ENCODE measurements at places on chromosomes 3 and 15.

DNA sequence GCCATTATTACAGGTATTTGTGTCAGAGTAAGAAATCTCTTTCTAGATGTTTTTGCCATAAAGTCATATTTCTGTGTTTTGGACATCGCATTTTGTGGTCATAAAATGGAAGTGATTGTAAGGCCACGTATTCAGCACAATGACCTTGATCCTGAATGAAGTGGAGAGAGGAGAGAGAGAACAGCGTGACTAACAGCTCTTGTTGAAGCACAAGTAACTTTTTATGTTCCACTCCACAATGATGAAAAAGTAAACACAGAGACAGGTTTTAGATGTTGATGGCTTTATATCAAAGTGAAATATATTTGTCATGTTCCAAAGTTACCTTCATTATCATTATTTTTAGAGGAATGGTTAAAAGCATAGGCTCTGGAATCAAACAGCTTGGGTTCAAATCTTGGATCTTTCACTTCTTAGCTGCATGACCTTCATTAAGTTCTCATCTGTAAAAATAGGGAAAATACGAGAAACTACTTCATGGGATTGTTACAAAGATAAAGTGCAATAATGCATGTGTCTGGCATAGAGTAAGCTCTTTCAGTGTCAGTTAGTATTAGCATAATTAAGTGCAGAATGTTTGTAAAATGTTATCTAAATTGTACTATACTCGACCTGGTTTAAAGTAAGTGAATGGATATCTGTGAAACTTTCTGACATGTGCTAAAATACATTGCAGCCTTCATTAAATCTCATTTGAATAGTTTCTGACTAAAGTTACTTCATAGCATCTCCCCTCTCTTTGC lies 341.5 kb upstream of the DNAJC19 start:
- no peak for DNase-seq

- no peak for DNase-seq
Observed at GRCh38 chr3:181497358-181497757, 214.4 kb upstream of the SOX2 start.

DNA sequence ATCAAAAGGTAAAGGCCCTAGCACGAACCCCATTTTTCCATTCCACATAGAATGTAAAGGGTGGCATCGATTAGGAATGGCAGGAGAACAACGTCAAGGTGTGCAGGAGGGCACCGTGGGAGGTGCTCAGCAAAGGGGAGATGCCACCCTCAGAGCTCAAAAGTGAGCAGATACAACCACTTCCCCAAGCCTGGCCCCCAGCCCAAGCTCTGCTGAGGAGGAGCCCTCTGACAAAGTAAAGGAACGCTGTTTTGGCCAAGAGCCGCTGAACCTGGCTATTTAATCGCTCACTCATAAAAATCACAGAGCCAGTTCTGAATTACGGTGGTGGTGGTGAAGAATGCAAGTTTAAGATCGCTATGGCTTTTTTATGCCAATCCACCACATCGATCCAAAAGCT lies 12.4 kb downstream of the GNB5 start:
- no peak for DNase-seq

DNA sequence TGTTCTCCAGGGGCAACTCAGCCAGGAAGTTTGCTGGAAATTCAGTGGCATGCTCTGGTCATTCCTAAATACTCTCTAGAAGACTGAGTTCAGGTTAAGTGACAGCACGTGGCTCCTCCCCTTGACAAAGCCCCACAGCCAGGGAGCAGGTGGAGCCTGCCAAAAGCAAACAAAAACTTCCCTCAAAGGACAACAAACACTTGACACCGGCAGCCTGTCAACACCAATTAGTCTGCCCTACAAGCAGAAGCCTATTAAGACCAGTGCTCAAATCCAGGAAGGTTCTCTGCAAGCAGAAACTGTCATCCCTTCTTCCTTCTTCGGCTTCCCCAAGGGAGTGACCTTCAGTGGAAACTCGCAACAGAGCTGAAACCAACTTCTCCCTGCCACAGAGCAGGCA lies 5.0 kb downstream of the MEX3B start:
- DNase-seq = peak; percentile 83

GRCh38 chr3:187807086-187807862 lies 62.0 kb upstream of the BCL6 start:
- DNase-seq = no peak

DNA sequence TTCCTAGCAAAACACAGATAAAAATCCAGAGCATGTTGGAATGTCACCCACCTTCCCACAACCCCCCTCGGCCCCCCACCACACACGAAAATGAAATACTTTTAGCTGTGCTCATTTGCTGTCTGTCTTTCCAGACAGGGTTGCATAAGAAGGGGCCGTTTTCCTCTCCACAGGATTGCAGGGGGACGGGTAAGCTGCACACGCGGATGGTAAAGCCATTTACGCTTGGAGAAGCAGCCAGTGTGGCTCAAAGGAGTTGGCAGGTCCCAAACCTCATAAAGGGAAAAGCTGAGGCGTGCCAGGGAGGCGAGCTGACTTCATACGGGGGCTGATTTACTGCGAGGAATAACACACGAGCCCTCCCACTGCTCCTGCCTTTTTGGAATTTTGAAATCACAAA lies 47.4 kb upstream of the ITGA11 start:
- DNase-seq = no peak

DNA sequence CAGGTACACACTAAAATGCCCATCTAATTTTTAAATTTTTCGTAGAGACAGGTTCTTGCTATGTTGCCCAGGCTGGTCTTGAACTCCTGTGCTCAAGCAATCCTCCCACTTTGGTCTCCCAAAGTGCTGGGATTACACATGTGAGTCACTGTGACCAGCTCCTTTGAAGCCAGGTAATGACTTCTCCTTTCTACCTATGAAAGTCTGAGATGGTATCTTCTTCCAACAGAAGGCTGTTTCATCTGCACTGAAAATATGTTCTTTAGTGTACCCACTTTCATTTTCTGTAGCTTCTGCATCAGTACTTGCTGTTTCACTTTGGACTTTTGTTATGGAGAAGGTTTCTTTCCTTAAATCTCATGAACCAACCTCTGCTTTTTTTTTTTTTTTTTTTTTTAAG lies 8.8 kb downstream of the OIP5 start:
- DNase-seq = no peak

GRCh38 chr3:127734754-127735473 lies 62.2 kb downstream of the ABTB1 start:
- DNase-seq = no peak

- no peak for DNase-seq
Observed at GRCh38 chr3:24715171-24715792, 220.6 kb upstream of the THRB start.

DNA sequence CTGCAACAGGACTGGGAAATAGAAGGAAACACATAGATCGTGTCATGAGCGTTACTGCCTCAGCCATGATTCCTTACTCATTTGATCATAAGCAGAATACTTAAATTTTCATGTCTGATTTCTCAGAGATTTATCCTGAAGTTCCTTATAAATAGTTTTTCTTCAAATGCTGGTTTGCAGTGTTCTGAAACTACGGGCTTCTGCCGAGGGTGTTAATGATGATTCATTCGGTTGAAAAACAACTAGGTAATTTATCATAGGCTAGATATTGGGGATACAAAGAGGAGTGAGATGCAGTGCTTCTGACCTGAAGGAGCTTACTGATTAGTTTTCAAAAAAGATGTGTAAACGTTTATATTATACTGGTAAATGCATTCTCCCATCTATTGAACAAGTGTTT lies 428.9 kb downstream of the NLGN1 start:
- no peak for DNase-seq

- no peak for DNase-seq
Observed at GRCh38 chr3:41248525-41248924, 49.2 kb downstream of the CTNNB1 start.

DNA sequence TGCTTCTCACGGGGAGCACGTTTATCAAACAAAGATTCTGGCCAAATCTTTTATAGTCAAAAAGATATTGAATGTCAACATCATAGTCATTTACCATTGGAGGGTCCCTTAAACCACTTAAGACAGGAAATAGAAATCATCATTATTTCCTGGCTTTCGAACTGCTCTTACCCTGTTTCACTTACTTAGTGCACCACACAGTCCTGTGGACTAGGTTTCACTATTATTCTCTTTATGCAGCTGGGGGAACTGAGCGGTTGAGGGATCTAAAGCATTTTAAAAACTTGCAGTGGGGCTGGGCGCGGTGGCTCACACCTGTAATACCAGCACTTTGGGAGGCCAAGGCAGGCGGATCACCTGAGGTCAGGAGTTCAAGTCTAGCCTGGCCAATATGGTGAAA lies 13.7 kb upstream of the TPRG1 start:
- DNase-seq = no peak

GRCh38 chr3:46926871-46927717 lies 49.5 kb downstream of the CCDC12 start:
- no peak for DNase-seq

DNA sequence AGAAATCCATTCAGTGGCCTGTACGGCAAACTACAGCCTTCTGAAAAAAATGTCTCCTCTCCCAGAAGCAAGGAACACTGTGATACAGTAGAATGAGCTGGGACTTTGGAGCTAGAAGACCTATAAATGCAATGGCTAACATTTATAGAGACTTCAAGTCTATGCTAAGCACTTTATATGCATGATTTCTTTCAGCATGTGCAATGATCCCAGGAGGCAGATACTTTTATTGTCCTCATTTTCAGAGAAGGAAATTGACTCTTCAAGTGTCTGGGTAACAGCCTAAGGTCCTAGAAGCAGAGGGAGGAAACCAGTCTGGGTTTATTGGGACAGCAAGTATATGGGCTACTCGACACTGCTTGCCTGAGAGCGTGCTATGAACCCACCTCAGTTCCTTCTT lies 140.9 kb downstream of the ALDH1A2 start:
- DNase-seq = no peak

DNA sequence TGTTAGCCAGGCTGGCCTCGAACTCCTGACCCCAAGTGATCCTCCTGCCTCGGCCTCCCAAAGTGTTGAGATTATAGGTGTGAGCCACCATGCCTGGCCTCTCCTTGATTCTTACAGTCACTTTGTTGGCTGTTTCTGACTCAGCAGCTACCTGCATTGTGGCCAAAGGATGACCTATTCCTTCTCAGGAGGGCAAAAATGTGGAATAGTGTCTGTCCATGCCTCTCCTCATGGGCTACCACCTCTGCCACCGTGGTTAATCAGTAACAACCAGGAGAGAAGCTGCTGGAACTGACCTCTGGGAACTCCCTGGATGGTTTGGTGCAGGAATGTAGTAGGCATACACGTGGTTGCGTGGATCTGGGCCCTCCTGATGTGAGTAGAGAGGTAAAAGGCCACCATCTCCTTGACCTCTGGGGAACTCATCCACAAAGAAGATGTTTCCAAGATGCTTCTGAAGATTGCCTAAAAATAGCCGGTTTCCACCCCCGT lies 63.3 kb downstream of the FLNB start:
- DNase-seq = no peak
